ENCODE measurements at places on chromosomes 6 and 20.

GRCh38 chr6:36130667-36131510, 576 bp downstream of the MAPK13 start:
- peak; percentile 87 for DNase-seq

- no peak for DNase-seq
These were observed 111.1 kb upstream of the DTNBP1 start for GRCh38 chr6:15773806-15774410.

DNA sequence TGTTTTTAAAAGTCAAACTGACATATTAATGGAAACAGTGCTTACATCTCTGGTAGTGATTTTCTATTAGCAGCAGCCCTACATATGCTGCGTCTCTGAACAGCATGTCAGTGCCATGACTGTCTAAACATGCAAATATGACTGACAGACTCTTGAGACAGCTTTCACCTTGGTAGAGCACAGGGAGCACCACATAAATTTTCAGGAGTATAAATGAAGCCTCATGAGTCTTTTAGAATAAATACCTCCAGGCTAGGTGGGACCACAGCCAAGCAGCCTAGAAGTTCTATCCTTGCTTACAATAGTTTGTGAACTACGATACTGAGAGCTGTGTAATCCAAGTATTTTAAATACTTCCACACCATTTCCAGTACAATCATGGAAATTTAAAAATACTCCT, 410.7 kb upstream of the RUNX2 start:
- peak; percentile 37 for DNase-seq

DNA sequence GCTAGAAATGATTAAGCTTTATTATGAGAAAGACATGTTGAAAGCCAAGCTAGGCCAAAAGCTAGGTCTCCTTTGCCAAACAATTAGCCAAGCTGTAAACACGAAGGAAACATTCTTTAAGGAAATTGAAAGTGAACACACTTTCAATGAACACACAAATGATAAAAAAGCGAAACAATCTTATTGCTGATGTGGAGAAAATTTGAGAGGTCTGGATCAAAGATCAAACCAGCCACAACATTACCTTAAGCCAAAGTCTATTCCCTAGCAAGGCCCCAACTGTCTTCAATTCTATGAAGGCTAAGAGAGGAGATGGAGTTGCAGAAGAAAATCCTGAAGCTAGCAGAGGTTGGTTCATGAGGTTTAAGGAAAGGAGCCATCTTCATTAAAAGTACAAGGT, 40.2 kb upstream of the DEFB112 start:
- no peak for DNase-seq

DNA sequence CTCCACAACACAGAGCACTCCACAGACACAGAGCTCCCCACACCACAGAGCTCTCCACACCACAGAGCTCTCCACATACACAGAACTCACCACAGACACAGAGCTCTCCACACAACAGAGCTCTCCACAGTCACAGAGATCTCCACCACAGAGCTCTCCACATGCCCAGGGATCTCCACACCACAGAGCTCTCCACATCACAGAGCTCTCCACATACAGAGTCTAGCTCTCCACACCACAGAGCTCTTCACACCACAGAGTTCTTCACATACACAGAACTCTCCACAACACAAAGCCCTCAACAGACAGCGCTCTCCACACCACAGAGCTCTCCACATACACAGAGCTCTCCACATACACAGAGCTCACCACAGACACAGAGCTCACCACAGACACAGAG, 55.3 kb downstream of the ERMARD start:
- DNase-seq, result no peak

- peak; percentile 36 for DNase-seq
These were observed 317.1 kb downstream of the ESR1 start for GRCh38 chr6:152124429-152125074.

GRCh38 chr20:32289661-32290431, 12.4 kb downstream of the KIF3B start:
- no peak for DNase-seq

Data from NCI-H526 (cell line).